ENCODE measurements at places on chromosomes 6 and 20. TPM values are rescaled to one million over a fixed set of nuclear protein-coding genes. Genes with fewer than 3 reads are reported as not detected.

The HLA-DOA gene
- total RNA-seq = not detected

GRCh38 chr6:83770910-83771309, 62.0 kb upstream of the SNAP91 start:
- DNase-seq = no peak

DNA sequence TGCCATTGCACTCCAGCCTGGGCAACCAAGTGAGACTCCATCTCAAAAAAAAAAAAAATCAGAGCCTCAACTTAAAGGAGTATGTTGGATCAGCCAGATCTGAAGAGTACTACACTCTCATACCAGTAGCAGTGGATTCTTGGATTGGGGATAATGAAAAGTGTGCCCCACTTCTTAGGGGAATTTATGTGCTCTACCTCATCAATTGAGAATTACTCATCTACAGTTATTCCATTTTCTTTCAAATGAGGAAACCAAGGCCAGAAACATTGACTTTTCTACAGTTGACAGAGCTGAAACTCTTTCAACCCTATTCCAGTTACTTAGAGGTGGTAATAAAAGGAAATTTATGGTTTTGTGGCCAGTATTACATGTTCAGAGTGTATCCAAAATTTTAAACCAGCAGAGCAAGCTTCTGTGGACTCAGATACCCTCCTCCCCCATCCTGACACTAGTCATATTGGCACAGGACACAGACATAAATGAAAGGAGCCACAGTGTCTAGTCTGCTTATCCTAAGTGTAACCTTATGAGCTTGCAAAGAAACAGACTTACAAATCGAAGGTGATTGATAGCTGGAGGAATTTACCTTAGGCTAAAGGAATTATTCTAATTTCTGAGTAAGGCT, 51.2 kb downstream of the ORC3 start:
- no peak for DNase-seq

DNA sequence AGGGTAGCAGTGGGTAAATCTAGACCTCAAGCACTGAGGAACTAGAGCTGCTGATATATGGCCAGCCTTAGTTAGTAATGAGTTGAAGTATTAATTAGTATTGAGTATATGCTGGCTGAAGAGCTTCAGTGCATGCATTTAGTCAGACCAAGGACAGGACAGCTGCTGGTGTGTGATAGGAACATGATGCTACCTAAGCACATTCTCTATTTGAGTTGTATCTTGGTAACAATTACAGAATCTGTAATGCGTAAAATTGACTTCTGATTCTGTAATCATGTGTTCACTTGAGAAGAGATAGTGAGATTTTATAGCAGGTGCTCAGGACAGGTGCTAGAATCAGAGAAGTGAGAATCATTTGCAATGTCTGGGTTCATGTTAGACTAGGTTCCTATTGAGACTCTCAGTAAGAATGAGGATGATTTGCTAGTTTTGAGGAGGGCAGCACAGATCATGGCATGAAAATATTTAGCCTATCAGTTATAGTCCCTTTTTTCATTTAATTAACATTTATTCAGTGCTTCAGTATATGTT, 369.4 kb upstream of the HS3ST5 start:
- DNase-seq = no peak

The OR2B6 gene
- total RNA-seq = not detected

DNA sequence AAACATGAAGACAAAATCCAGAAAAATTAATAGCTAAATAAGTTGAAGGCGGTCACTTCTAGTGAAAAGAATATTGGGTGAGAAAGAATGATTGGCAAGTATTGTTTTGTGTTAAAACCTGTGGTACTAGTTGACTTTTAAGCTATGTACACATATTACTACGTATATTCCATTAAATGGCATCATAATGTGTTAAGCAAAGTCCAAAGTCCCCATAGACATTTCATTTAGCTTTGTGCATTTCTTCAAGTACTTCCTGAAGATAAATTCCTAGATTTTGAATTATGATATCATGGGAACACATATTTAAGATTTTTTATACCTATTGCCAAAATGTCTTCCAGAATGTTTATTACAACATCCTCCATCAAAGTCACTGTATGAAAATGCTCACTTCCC, 272.7 kb upstream of the IRAK1BP1 start:
- DNase-seq = no peak

The ANKRD66 gene
- total RNA-seq = not detected

The UBR2 gene
- total RNA-seq = 18.4 TPM

DNA sequence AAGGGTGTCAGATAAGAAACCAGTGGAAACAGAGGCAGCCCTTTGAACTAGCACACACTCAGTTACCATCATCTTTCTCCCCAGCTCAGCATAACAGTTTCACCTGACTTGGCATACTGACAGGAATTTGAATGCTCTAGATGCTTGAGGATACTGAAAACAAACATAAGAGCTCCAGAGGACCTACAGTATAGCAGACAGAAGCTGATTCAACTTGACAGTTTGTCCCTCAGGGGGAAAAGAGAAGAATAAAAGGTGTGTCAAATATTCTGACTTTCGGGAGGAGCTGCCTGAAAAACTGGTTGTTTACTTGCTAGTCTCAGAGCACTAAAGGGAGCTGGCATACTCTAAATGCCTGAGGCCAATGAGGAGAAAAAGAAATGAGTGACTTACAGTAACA, 35.1 kb downstream of the EYS start:
- DNase-seq = no peak

GRCh38 chr6:148064406-148065134, 278.1 kb upstream of the SASH1 start:
- peak; percentile 35 for DNase-seq

DNA sequence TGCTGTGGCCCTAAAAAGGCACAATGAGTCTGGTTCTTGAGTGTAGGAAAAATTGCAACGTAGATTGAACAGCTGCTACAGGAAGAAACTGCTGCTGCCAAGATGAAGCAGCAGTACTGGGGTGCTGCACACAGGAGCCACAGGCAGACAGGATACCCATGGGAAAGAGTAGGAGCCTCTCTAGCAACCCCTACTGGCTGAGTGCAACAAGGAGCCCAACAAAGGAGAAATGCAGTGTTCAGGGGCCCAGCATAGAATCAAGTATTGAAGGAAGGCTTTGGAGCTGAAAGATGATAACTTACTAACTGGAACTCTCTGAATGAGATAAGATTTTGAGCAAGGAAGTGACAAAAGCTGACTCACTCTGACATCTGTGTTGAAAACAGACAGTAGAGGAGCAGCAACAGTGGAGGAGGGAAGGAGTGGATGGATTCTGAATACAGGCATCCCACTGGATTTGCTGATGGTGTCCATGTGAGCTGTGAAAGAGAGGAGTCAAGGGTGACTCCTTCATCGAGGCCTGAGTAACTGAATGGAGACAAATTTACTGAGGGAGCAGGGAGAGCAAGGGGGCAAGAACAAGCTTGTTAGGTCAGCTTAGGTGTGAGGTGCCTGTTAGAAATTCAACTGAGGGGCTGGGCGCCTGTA, 534.7 kb upstream of the JARID2 start:
- DNase-seq = peak; percentile 78

GRCh38 chr6:139640448-139640847, 266.0 kb upstream of the CITED2 start:
- no peak for DNase-seq

GRCh38 chr6:57173886-57174510, 1.9 kb downstream of the BAG2 start:
- DNase-seq = peak; percentile 87

DNA sequence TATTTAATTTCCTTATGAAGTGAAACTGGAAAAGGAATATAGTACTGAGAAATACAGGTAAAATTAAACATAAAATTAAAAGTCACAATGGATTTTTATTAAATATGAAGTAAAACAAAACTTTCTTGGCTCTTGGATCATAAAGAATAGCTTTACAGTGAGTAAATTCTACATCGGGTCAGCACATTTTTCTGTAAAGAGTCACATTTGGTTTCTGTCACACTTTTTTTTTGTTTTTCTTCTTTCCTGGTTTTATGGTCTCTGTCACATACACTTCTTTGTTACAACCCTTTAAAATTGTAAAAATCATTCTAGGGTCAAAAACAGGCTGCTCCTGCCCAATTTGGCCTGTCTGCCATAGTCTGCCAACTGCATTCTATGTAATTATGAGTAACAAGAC, 254.4 kb upstream of the POU3F2 start:
- no peak for DNase-seq

DNA sequence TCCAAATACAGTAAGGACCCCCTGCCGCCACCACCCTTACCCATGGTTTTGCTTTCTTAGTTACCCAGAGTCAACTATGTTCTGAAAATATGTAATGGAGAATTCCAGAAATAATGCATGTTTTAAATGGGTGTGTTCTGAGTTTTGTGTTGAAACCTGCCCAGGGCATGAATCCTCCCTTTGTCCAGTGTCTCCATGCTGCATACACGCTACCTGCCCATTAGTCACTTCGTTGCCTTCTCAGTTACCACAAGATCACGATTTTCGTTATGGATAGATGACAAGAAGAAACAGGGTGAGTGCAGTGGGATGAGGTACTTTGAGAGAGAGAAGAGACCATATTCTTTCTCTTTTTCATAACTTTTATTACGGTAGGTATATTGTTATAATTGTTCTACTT, 10.6 kb downstream of the FARS2 start:
- no peak for DNase-seq

The GSTA3 gene
- not detected for total RNA-seq

GRCh38 chr6:7073082-7073820, 34.5 kb upstream of the RREB1 start:
- DNase-seq = no peak

- DNase-seq = no peak
Measured at GRCh38 chr20:38610521-38610920, 8.9 kb downstream of the ARHGAP40 start.

- DNase-seq = peak; percentile 13
Measured at GRCh38 chr6:75331151-75331550, 46.6 kb upstream of the TMEM30A start.

The WFDC11 gene
- total RNA-seq = not detected

DNA sequence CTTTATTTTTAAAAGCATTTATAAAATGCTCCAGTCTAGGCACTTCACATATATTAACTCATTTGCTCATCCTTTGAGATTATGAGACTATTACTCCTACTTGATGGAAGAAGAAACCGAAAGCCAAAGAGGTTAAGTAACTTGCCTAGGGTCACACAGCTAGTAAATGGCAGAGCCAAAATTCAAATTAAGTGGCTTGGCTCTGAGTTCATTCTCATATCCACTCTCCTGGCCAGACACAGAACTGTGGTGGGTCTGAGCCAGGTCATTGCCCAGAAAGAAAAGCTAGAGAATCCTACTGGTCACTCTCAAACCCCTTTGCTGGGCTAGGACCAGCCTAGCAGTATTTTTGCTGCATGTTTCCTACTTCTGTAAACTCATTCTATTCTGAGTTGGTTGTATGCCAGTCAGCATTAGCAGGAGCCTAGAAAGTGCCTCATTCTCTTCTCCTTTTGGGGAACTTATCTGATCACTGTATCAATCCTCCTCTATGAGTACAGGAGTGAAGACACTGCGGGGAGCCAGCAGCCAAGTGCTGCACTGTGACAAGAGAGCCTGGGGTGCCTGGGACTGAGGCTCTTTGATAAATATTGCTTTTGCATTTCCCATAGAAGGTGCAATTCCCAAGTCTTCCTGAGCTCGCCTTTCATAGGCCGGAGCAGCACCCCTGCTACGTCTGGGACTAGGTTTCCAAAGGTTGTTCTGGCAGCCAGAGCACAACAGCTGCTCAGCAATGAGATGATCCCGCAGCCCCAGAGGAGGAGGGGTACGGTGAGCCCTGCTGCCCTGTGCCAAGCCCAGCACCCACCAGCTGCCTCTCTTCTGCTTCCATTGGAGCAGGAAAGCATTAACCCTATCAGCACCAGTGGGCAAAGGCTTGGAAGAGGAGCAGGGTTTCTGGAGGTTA, 728.3 kb downstream of the MAFB start:
- no peak for DNase-seq

DNA sequence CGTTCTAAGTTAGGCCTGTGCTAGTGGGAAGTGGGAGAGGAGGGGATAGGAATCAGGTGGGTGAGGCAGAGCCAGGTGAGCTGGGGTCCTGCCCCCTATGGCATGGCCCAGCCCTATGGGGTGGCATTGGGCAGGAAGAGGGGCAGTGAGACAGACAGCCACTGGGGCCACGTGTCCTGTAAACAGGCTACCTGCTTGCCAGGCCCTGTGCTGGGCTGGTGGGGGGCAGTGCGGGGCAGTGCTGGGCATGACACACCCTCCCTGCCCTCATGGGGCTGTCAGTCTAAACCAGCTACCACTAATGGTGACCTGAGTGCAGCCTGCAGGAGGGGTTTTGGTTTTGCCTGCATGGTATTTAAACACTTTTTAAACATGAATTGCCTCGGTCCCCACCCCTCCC, 10.1 kb upstream of the PMEPA1 start:
- no peak for DNase-seq

GRCh38 chr6:38725414-38726183, 10.5 kb downstream of the DNAH8 start:
- peak; percentile 26 for DNase-seq

DNA sequence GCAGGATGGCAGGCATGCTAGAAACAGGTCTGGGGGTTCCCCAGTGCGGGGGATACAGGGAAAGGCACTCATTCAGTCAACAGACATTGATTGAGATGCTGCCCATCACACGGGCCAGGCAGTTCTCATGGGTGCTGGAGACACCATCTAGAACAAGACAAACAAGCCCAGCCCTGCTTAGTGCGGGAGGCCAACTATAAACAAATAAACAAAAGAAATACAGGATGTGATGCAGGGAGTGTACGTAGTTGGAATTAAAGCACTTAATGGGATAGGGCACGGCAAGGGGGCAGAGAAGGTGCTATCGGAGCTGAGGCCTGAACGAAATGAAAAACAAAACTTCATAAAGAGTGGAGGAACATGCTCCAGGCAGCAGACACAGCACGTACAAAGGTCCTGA, 169.3 kb downstream of the PREX1 start:
- no peak for DNase-seq

GRCh38 chr6:85126485-85127167, 323.3 kb upstream of the NT5E start:
- DNase-seq = peak; percentile 20

The RAET1L gene
- total RNA-seq = not detected

The CST2 gene
- not detected for total RNA-seq

GRCh38 chr6:20569000-20569610, 34.8 kb downstream of the CDKAL1 start:
- DNase-seq = no peak

The TGM2 gene
- total RNA-seq = 2,020 TPM

The RFX6 gene
- total RNA-seq = not detected

- no peak for DNase-seq
Measured at GRCh38 chr6:50939931-50940330, 121.3 kb downstream of the TFAP2B start.

The CLDN20 gene
- not detected for total RNA-seq

DNA sequence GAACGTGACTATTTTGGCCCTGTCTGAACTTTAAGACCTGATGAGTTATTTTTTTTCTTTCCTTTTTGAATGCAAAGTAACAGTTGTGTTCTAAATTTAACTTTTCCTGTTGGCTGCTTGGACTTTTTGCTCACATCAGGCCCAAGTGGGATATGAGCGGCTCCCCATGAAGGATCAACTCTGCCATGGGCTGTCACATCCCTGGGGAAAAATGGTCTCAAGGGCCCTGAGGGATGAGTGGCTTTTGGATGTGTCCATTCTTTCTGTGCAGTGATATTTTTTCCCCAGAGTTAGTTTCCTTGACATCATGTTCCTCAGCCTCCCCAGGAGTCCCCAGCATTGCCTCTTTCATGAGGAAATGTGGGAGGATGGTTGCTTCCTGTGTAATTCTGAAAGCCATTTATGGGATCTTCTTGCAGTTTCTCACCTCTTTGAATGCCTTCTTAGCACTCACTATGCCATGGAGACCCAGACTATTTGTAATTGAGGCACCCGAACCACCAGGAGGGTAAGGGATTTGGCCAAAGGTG, 92.5 kb downstream of the SLC24A3 start:
- no peak for DNase-seq
